Caudate nucleus (tissue), 63 donors: ENCODE measurements at places on chromosomes 7 and 10.

- DNase-seq, result no peak
Measured at GRCh38 chr7:83413831-83414230, 235.1 kb downstream of the SEMA3E start.

GRCh38 chr7:74006032-74006431, 21.9 kb upstream of the ELN start:
- DNase-seq, result no peak

DNA sequence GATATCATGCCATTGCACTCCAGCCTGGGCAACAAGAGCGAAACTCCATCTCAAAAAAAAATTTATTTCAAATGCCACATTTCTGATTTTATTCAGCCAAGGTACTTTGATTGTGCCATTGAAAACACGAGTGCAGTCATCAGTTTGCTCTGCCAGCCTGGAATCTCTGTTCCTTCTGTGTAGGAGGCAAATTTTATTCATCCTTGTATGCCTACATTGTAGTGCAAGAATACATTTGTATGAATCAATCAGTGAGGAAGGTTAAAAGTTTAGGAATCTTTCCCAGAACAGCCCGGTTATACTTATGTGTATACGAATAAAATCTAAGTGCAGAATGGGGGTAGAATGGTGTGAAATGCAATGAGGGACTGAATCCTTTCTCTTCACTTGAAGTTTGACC, 886 bp upstream of the TET1 start:
- no peak for DNase-seq

DNA sequence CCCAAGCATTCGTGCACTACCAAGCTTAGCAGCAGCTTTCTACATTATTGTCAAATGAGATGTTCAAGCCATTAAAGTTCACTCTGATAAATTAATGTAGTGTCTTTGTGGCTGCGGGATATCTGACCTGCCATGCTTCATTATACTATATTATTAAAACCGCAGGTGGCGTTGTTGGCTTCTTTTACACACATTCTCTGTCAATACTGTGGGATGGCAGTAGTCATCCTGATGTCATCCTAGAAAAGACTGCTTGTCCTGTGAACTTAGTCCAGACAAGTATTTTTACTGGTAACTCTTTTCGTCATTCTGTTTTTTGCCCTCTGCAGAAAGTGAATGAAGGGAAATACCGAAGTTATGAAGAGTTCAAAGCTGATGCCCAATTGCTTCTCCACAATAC, 103.9 kb downstream of the ZMYND11 start:
- no peak for DNase-seq

DNA sequence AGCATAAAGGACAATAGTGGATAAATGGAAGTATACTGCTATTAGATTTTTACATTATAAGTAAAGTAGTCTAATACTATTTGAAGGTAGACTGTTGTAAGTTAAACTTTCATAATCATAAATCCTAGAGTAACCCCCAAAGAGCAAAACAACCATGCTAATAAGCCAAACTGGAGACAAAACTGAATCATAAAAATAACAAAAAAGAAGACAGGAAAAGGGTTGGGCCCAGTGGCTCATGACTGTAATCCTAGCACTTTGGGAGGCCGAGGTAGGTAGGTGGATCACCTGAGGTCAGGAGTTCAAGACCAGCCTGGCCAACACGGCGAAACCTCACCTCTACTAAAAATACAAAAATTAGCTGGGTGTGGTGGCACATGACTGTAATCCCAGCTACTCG, 9.7 kb downstream of the CACUL1 start:
- no peak for DNase-seq

GRCh38 chr7:146176860-146177259, 60.3 kb downstream of the CNTNAP2 start:
- no peak for DNase-seq

DNA sequence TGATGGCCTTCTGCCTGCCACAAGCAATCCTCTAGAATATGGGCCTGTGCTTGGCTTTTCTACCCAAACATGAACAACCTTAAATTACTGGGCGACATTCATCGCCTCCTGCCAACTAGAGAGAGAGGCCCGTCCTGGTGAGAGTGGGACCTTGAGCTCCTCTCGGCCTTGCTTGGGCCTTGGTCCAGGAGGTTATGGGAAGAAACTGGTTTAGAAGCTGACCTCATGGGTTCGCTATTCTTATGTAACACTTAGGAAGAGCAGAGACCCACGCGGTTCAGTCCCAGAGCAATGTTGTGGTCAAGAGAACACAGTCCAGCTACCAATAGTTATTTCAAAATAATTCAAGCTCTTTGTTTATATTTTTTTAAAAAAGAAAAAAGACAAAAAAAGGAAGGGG, 176.3 kb upstream of the ZNF32 start:
- DNase-seq, result no peak

- DNase-seq, result no peak
Measured at GRCh38 chr10:43075612-43076003, 1.3 kb upstream of the RET start.

DNA sequence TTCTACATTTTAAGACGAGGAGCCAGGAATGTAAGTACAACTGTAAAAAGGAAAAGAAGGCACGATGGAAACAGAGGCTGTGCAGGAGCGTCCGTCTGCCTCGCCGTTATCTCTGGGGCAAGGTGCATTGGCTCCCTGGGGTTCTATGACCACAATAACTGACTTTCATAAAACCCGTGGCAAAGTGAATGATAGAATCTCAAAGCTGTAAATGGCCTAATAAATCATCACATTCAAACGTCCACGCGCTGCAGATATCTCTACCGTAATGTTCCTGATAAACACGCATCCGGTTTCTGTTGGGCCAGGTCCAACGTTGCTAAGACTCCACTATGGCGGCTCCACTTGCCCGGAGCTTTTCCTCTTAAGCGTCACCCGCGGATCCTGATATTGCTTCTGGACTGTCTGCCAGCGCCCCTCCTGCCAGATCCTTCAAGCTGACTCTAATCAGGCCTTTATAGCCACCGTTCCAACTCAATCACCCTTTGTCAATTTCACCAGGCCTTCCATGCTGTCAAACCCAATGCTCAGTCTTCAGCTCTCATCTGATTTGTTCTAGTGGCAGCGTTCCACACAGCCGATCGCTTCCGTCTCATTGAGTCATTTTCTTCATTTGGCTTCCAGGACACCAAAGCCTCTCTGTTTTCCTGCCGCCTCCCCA, 265.6 kb upstream of the FOXK1 start:
- DNase-seq, result no peak

GRCh38 chr10:113666682-113667252, 2.9 kb upstream of the NRAP start:
- DNase-seq, result no peak

GRCh38 chr7:106042196-106042611, 69.9 kb downstream of the SYPL1 start:
- no peak for DNase-seq

DNA sequence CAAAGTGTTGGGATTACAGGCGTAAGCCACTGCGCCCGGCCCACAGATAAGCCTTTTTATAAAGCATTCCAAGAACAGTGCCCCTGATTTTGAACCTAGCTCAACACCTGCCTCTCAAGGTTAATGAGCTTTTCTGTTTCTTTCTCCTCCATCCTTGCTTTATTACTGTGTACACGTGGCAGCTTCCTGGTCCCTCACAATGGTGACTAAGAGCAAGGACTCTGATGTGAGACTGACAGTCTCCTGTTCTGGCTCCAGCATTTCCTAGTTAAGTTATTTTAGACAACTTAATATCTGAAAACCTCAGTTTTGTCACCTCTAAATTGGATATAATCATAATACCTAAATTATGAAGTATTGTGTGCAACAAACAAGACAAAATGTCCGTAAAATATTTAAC, 9.9 kb downstream of the HABP2 start:
- no peak for DNase-seq

DNA sequence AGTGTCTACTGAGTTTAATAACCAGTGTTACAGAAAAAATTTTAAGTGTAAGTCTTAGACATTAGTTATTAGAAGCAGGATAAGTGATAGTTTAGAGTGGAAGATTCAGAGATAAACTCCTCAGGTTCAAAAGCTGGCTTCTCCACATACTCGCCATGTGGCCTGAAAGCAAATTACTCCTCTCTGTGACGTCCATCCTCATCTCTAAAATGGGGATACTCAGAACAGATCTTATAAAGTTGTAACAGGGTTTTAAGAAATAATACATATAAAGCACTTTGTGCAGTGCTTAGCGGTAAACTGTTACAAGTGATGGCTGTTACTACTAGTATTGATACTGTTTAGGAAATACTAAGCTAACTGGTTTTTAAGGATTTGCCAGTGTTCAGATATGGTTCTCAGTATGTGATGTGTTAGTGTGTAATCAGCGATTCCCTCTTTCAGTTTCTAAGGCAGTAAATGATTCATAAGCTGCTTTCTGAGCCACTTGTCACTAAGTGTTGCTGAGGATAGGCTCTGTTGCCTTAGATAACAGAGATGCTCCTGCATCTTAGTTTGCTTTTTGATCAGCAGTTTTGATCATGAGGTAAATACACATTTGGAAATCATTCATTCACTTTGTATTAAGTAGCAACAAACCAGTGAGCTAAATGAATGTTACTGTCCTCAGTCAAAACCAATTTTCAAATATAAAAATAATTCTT, 58.7 kb downstream of the CYP51A1 start:
- DNase-seq, result no peak

- DNase-seq, result no peak
Measured at GRCh38 chr7:27168265-27168947, 3.1 kb upstream of the HOXA9 start.

DNA sequence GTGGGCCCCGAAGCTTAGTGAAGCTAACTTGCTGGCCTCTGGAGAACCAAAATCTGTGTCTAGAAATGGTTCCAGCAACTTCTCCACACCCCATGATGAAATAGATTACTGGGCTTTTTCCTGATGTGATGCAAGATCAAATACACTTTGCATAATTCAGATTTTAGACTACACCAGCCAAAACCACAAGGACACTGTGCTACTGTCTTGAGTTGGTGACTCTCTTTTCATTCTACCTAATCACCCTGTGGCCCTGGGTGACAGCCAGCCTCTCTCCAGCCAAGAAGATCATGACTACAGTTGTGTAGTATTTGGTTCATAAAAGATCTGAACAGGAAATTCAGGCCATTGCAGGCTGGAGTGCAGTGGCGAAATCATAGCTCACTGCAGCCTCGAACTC, 22.2 kb downstream of the AZGP1 start:
- no peak for DNase-seq

DNA sequence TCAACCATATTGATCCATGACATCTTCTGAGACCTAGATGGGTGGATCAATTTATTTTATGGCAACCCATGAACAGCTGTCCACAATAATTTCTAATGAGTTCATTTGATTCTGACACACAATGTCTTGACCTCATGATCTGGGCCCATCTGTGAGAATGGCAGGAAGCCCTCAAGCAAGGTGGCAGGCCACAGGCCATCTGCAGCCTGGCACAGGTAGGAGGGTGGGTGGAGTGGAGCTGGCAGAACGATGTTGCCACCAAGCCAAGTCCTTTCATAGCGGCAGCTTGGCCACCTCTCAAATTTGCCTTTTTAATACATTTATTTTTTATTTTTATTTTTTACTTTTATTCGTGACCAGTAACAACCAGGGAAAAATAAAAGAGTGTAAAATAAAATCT, 1181.6 kb upstream of the SORCS1 start:
- DNase-seq, result no peak

GRCh38 chr7:105198223-105198622, 184.2 kb downstream of the KMT2E start:
- no peak for DNase-seq

GRCh38 chr10:44115516-44115915, 269.4 kb downstream of the CXCL12 start:
- DNase-seq, result no peak

DNA sequence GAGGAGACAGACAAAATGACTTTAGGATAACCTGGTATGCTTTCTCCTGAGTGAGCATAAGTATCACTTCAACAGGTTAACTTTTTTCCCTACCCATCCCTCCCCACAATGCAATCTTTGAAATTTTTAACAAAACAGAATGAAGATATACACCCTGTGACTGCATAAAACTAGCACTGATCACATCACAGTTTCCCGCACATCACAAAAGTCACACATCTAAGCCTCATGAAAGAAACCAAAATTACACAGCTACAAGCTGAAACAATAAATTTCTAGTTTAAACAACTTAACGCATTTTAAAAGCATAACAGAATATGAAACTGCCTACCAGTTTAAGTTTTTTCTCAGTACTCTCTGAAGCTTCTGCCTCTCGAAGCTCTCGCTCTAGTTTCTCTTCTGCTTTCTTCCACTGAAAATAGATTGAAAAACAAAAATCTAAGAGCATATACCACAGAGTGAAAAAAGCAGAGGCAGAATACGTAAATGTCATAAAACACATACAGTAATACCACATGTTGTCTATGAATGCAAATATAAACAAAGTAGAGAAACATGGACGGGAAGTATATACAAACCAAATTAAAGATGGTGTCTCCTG, 18.1 kb downstream of the NOC3L start:
- no peak for DNase-seq

- DNase-seq, result peak; percentile 60
Measured at GRCh38 chr7:92633211-92633906, 43.2 kb upstream of the FAM133B start.

DNA sequence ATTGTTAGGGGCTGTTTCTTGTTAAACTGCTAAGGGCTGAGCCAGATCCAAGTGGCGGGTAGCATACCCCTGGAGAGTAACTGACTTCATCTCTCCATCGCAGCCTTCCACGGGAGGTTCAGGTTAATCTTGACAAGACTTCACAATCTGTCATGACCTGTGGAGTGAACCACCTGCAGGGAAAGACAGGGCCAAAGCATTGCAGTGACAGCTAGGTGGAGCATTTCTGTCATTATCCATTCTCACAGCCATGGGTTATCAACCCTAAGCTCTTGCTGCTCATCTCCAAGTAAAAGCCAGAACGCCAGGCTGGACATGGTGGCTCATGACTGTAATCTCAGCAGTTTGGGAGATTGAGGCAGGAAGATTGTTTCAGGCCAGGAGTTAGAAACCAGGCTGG, 17.2 kb downstream of the ABCC2 start:
- DNase-seq, result no peak

GRCh38 chr10:100829933-100830727, 82.6 kb upstream of the SLF2 start:
- DNase-seq, result no peak

- DNase-seq, result no peak
Measured at GRCh38 chr7:53604201-53604600, 568.8 kb downstream of the POM121L12 start.

- DNase-seq, result no peak
Measured at GRCh38 chr7:74496272-74496671, 42.6 kb downstream of the GTF2IRD1 start.
